ENCODE measurements at places on chromosomes 1 and 21. TPM values are rescaled to one million over a fixed set of nuclear protein-coding genes. Genes with fewer than 3 reads are reported as not detected.

OR2T35 gene
- not detected for polyA plus RNA-seq

KCNJ9 gene
- 0.15 TPM for polyA plus RNA-seq

- no peak for DNase-seq
Measured at GRCh38 chr1:160082926-160083325, 1.6 kb downstream of the KCNJ9 start.

DYNLT5 gene
- 2.2 TPM for polyA plus RNA-seq

DNA sequence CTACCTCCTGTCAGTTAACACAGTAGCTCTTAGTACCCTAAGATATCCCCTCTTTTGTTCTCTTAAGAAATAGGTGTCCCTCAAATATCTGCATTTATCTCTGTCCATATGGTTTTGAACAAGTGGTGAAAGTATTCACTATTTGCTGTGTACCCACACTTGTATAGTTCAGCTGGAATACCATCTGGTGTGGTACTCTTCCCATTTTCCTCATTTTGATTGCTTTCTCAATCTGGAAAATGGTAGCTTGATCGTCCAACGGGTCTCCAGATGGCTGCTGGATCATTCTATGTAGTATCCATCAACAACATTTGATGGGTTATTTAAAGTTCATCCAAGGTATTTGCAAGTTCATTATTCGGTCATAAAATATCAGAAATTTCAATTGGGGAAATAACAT is 100.3 kb upstream of the DPYD start:
- DNase-seq, result no peak

MIXL1 gene
- polyA plus RNA-seq, result 0.45 TPM

SH3BGR gene
- polyA plus RNA-seq, result 3.5 TPM

GRCh38 chr1:247434005-247434404 is 18.0 kb downstream of the NLRP3 start:
- no peak for DNase-seq

GBP4 gene
- 8.5 TPM for polyA plus RNA-seq
